ENCODE measurements at places on chromosomes 7 and 10.

DNA sequence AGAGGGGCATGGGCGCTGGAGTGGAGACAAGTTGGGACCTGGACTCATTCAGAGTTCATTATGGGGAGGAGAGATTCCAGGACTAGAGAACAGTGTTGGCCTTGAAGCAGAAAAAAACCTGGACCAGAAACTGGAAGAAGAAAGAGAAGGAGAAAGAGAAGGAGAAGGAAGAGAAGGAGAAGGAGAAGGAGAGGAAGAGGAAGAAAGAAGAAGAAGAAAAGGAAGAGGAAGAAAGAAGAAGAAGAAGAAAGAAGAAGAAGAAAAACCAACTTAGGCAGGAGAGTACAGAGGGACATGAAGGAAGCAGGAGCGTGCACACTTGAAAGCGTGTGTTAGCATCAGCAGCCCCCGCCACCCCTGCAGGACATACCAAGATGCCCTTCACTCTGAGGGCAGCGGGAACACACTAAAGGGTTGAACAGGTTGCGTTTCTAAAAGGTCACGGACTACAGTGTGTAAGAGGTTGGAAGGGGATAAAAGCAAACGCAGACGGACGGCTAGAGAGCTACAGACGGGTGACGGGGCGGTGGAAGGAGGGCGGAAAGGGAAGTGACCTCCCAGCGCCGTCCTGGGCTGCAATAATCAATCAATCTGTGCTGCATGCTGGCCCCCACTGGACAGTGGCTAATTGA is 95.3 kb downstream of the SEC61G start:
- no peak for DNase-seq

- no peak for DNase-seq
Observed at GRCh38 chr10:131233611-131234258, 77.8 kb downstream of the TCERG1L start.

DNA sequence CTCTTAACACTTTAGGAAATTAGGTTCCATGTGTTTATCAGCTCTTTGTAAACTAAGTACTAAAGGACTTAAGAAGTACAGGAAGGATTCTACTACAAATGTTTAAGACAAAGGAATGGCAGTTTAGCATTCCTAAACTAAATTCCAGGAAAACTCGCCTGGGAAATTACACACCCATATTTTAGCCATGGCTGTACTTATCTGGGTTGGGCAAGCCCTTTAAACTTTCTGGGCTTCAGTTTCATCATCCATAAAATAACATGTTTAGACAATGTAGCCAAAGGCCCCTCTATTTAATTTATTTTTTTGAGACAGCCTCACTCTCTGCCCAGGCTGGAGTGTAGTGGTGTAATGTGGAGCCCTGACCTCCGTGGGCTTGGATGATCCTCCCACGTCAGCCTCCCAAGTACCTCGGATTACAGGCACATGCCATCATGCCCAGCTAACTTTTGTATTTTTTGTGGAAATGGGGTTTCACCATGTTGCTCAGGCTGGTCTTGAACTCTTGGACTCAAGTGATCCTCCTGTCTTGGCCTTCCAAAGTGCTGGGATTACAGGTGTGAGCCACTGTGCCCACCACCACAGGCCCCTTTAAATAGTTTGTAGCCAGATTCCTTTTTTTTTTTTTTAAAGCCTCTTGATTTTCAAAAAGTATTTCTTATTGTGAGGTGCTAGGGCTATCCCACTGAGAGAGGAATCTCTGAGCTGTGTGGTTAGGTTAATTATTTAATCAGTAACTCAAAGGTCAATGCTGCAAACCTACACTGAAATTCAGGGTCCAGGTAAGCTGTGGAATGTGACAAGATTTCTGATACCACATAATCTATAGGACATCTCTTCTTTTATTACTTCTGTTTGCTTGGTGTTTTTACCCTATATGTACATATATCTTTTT is 32.1 kb downstream of the TMEM60 start:
- no peak for DNase-seq

GRCh38 chr10:69316313-69317059 is 38.2 kb downstream of the HK1 start:
- no peak for DNase-seq

DNA sequence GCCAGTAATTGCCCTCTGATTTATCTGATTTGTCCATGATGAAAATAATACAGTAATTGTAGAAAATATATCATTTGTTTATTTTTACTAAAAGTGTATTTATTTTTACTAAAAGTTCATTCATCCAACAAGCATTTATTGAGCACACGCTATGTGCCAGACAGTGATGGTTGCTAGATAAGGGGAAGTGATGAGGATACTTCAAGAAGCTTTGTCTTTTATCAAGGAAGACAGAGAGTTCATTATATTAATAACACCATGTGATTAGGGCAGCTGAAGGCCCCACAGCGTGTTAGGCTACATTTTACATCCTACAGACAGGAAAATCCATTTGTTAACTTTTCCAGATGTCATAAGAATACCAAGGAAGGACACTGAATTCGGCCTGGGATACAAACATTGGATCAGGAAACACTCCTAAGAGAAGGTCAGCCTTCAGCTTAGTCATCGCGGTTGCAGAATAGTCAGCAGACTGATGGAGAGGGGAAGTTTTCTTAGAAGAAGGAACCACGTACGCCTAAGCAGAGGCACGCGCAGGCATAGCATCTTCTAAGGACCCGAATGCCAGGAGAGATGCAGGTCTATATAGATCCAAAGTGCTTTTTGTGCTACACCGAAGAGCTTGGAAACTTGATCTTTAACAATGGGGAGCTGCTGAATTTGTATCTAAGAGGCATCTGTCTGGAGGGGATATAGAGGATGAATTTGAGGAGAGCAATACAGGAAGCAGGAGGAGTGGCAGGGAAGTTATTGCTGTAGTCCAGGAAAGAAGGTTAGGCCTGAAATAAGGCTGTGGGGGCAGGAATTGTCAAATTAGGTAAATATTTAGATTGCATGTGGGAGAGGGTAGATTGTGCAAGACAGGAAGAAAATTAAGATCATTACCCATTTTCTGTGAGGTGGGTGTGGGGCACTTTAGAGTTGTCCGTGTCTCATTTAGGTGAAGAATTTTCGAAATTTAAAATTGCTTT is 85.7 kb downstream of the LRGUK start:
- DNase-seq = no peak

DNA sequence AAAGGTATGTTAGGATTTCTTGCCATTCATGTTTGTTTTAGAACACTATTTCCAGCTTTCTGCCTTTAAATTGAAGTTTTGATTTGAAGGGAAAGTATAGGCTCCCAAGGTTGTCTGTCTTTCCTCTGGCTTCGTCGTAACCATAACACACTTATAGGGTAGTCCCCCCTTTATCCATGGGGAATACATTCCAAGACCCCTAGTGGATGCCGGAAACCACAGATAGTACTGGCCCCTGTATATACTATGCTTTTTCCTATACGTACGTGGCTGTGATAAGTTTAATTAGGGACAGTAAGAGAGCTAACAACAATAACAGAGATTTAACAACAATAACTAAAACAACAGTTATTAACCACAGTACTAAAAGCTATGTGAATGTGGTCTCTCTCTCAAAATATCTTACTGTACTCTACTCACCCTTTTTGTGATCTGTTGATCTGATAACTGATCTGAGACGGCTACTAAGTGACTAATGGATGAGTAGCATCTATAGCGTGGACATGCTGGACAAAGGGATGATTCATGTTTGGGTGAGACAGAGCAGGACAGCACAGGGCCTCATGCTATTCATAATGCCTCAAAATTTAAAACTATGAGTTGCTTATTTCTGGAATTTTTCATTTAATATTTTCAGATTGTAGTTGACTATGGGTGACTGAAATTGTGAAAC is 273.1 kb downstream of the AUTS2 start:
- no peak for DNase-seq

DNA sequence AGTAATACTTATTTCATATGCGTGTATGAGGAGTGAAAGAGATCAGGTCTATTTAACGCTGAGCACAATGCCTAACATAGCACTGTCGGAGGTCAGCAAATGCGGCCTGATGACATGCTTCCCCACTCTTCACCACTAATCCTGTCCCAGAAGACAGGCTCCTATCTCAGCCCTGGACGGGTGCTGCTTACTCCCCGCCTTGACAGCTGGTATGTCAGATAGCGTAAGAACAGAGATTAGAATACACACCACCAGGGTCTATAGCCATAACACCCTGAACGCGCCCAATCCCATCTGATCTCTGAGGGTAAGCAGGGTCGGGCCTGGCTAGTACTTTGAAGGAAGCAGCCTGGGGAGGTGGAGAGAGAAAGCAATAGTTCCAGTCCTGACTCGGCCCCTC is 32.3 kb upstream of the TM9SF3 start:
- DNase-seq = no peak

GRCh38 chr7:69817121-69817520 is 218.8 kb downstream of the AUTS2 start:
- DNase-seq = no peak

DNA sequence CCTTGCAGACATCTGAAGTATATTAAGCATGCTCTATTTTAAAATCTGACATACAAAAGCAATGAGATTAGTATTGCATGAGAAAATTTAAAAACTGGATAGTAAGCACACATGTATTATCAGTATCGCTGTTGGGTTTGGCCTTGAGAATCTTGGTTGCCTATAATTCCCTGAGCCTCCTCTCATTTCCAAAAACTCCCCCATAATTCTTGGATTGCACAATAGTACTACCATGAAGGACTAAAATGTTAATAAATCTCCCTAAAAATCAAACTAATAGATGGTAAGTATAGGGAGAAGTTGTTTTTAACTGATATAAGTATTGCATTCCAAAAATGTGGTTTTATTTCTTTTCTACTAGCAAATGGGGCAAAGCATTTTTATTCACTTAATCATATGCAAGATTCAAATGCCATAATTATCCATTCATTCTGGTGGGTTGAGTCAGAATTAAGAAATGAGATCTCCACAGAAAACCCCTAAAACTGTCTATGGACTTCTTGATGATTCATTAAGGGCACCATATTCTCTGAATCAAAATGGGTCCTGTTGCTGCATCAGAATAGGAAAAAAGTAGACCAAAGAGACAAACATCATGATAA is 10.3 kb upstream of the VIM start:
- no peak for DNase-seq

GRCh38 chr10:129727495-129727894 is 236.6 kb downstream of the EBF3 start:
- no peak for DNase-seq

DNA sequence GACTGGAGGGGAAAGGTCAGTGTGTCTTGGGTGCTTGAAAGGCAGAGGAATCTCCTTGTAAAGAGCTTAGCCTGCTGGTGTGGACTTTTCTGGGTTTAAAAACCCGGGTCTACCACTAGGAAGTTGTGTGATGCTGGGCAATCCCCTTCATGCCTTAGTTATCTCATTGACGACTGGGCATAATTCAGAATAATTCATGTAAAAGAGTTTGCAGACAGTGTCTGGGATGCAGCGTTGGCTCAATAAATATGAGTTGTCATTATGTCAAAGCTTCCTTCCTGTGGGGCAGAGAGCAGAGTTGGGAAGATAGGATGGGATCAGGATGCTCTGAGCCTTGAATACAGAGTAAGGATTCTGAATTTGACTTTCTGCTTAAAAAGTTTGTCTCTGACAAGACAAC is 196.4 kb downstream of the ADRA2A start:
- DNase-seq = no peak

DNA sequence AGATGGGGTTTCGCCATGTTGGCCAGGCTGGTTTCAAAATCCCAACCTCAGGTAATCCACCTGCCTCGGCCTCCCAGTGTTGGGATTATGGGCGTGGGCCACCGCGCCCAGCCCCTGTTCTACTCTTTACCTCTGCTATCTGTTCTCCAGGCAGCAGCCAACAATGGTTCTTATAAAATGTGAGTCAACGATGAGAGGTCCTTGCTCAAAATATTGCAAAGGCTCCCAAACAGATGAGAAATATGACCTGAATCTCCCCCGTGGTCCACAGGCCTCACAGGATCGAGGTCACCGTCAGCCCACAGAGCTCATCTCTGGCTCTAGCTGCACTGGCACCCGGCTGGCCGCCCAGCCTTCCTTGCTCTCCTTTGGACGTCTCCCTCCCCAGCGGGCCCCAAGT is 62.0 kb upstream of the EGFR start:
- no peak for DNase-seq

- no peak for DNase-seq
Observed at GRCh38 chr7:28698840-28699239, 259.3 kb downstream of the TRIL start.

DNA sequence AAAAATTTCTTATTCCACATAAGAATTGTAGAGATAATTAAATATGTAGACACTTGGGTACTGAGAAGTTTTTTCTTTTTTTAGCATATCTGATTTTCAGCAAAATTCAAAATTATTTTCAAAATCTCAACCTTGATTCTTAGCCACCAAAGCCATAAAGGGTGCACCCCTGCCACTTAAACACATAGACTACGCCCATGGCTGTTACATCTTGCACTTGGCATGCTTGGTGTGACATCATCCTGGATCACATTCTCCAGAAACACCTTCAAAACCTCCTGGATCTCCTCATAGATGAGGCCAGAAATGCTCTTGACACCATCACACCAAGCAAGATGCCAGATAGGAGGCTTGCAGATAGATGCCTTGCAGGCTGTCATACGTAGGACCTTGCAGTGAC is 89.1 kb upstream of the KLF14 start:
- DNase-seq = no peak

DNA sequence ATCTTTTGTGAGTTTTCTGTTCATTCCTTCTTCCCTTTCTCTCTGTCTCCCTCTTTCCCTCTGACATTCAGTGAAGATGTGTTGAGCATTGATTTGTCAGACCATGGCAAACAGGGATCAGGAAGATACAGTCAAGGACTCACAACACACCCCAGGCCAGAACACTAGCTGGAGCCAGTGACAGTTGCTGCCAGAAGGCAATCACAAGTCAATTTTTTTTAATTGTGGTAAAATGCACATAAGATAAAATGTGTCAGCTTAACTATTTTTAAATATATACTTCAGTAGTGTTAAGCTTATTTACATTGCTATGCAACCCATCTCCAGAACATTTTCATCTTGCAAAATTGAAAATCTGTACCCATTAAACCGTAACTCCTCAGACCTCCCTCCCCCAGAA is 62.6 kb downstream of the TEX36 start:
- no peak for DNase-seq

DNA sequence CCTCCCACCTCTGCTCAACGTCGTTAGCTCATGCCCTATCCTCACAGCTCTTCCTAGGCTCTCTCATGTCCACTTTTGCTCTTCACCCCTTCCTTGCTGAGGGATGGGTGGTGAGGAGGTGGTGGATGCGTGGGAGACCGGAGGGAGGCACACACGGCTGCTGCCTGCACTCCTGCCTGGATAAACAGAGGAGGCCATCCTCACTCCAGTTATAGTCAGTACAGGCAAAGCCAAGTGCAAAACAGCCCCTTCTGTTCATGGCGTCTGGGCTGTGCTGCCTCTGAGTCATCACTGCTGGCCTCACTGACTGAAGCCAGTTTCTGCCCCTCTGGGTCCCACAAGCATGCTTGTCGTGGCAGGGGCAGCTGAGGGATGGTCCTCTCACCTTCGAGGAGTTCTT is 31.9 kb upstream of the LRRC4 start:
- no peak for DNase-seq

GRCh38 chr7:130150587-130150986 is 54.6 kb downstream of the TMEM209 start:
- DNase-seq = no peak

DNA sequence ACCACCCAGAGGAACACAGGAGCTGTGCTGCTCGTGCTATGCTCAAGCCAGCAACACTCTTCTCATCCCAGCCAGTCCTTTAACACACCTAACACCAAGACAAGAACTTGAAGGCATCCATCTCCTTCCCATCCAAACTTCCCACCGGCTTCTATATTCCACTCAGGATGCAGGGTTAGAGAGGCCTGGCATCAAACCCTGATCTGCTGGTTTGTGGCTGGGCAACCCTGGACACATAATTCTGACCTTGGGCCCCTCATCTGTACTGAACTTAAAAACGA is 5.6 kb upstream of the MYO1G start:
- DNase-seq = no peak
